ENCODE measurements at places on chromosomes 16 and 17.
A peak's percentile ranks its signal among the peaks of the same experiment; 100 is the strongest.

- DNase-seq: no peak
These were observed 7.0 kb downstream of the YPEL2 start for GRCh38 chr17:59338498-59338897.

- no peak for DNase-seq
These were observed 41.4 kb downstream of the AP1G1 start for GRCh38 chr16:71767060-71767900.

DNA sequence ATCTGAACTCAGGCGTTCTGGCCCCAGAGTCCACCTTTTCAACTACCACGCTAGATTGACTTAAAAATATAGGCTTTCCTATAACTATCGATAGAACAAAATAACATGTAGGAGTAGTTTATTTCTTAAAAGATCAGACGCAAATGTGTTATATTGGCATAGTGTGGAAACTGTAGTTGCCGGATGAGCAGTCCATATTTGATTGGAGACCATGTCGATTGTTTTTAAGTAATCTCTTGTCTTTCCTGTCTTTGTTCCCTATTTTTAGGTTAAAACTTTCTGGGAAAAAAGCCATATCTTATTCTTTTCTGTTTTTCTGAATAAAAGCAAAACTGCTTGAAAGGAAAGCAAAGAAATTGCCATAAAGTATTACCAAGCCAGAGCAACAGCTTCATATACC, 53.1 kb downstream of the GAN start:
- DNase-seq: no peak

- no peak for DNase-seq
These were observed 15.5 kb downstream of the UNKL start for GRCh38 chr16:1398826-1399581.

DNA sequence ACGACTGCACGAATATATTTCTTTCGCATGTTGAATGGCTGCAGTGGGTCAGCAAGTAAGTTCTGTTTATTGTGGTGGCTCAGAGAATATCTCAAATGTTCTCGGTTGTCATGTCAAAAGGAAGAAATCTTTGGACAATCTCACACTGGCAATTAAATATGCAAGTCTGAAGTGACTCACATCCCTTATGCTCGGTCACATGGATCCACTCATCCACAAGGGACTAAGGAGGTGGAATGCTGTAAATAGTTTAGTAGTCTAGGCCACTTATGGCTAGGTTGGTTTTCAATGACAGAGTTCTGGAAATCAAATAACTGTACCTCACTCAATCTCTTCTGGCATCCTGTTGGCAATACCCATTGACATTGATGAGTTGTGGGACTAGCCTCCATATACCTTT, 33.0 kb upstream of the PMP22 start:
- DNase-seq: no peak

GRCh38 chr16:66932076-66932475, 2.1 kb downstream of the CIAO2B start:
- no peak for DNase-seq

DNA sequence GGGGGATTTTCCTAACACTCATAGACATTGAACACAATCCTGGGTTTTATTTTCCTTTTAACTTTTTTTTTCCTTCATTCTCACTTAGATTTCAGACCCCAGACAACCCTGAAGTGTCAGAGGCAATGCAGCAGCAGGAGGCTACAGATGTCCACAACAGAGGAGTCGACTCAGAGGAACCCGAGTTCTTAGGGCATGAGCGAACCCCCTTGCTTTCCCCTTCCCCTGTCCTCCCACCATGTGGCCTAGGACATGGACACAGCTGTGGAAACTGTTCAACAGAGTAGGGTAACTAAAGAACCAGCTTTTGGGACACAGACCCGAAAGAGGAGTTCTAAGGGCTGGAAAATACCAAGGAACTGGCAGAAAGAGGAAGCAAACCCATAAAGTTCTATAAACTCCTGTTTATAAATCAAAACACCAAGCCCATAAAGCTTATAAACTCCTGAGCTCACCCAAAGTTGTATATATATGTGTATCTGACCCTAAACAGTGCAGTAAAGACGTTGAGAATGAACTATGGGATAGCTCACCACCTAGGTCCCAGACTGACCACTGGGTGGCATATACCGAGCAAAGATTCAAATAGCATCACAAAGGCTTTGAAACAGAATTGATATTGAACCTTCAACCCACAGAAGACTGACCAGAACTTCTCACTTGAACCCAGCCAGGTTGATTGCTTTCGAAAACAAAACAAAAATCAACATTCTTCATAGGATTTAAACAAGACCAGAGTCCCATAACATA, 33.9 kb downstream of the CMTM4 start:
- DNase-seq: no peak

DNA sequence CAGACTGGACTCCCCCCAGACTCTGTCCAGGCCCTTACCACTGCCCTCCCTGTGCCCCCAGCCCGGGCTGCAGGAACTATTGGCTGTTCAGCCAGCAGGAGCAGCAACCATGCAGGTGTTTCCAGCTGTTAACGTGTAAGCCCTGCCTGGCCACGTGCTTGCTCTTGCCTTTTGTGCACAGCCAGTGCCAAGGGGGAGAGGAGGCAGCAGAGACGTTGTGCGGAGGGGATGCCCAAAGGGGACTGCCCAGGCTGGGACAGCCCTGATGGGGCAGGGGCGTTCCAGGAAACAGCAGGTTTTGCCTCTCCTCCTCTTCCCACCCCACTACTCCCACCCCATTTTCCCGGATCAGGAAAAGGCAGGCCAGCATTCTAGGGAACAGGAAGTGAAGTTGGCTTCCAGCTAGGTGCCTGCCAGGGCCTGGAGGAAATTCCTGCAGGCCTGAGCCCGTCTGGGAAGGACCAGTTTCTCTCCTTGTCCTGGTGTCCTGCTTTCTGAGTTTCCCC, 16.7 kb upstream of the LASP1NB start:
- DNase-seq: no peak

DNA sequence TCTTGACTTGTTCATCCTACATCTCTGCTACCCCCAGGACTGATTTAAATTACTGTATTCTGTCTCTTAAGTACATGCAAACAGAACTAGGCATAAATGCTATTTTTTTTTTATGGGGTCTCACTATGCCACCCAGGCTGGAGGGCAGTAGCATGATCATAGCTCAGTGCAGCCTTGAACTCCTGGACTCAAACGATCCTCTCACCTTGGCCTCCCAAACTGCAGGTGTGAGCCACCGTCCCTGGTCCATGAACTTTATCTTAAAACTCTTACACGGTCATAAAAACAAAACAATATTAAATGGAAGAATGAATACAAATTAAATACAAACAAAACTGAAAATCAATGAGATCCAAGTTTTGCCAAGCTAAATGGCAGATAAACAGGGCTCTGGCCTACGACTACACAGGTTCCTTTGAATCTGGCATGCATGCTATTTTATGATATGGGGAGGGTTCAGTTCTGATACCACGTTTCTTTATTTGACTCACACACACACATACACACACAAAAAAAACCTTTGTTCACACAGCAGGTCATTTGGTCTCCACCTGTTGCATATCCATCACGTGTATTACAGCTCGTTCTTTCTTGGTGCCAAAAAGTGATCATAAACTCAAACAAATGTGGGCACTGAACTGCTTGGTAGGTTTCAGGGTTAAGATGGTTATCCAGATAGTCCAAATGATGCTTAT, 1.1 kb upstream of the PKD1L3 start:
- no peak for DNase-seq

- no peak for DNase-seq
These were observed 5.3 kb upstream of the CDR2L start for GRCh38 chr17:74981979-74982662.

DNA sequence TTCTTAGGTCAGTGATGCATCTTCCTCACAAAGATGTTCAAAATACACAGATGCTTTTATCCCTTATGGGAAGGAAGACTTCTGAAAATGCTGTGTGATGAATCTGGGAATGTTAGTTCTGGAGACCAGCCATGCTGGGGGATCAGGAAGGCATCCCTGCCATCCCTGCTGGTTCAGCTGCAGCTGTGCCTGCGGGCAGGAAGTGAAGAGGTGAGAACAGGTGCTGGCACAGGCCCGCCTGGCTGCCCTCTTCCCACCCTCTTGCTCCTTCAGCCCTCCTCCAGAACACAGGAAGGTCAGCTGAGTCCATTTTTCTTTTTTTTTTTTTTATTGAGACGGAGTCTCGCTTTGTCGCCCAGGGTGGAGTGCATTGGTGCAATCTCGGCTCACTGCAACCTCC, 15.2 kb downstream of the RAB11FIP3 start:
- no peak for DNase-seq

- DNase-seq: no peak
These were observed 49.2 kb downstream of the IRF8 start for GRCh38 chr16:85948138-85948509.

GRCh38 chr17:19796457-19796856, 48.4 kb upstream of the ALDH3A1 start:
- DNase-seq: no peak

- peak; percentile 92 for DNase-seq
These were observed at the start of gene ASPSCR1 for GRCh38 chr17:81977211-81977808. Gene ASPSCR1 (plus strand): TSS chr17:81977629. CDS start chr17:81977647, 18 bp downstream.

- DNase-seq: peak; percentile 19
These were observed 22.4 kb upstream of the CA4 start for GRCh38 chr17:60127068-60128064.

DNA sequence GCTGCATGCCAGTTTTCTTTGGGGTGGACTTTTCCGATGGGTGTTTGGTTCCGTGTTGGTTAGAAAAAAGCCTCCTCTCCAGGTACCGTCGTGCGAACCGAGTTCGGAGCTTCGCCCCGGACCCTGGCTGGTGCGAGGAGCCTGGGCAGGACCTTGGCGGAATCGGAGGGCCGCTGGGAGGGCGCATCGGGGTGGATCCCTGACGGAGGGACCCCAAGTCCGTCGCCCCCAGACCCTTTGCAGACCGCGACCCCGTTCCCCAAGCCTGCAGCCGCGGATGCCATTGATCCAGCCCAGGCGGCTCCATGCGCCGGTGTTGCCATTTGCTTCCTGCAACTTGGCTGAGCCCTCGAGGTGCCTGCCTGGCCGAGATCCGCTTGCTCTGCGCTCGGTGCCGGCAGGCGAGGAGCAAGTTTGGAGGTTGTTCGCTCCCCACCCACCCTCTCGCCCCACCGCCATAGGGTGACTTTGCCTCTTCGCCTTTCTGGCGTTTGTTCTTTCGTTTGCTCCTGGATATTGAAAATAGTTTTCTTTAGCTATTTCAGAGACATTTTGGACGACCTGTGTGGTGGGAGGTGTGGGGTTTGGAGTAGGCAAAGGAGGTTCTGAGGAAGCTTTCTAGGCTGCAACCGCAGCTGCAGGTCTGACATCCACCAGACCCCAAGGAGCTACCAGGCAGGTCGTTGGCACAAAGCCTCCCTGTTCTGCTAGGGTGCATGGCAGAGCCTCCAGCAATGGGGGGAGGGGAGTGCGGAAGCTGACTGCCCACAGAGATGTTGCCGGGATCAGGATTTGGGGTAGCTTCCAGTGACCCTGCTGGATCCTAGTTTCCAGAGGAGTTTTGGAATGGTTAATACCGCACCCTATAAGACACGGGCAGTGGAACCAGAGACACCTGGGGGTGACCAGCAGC, 58.2 kb downstream of the RAP1GAP2 start:
- DNase-seq: no peak

- DNase-seq: no peak
These were observed 93.4 kb downstream of the NCOR1 start for GRCh38 chr17:16121915-16122314.

DNA sequence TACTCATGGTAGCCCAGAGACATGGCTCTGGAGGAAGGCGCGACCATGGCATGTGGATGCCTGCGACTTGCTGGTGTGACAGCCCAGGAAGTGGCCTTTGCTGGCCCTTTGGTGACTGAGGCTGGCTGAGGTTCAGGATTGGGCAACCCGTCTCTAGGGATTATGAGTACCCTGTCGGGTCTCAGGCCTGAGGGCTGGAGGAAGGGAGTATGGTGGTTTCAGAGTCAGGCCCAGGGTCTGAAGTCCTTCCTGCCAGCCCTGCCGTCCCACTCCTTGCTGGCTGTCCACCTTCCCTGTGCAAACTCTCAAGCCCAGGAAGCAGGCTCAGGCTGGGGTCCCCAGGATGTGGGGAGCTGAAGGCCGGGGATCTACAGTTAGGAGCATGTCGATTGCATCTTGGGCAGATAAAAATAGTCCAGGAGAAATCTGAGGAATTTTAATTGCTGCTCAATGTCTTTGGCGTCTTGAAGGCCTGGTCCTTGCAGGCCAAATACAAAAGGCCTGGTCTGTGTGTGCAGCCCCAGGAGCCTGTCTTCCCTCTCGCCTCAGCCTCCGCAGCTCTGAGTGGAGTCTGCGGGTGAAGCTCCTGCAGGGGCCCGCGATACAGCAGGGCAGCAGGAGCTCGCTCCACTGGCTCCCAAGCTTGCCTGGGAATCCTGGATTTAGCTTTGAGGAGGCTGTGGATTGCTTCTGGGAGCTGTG, 52.5 kb downstream of the NKD1 start:
- DNase-seq: no peak

DNA sequence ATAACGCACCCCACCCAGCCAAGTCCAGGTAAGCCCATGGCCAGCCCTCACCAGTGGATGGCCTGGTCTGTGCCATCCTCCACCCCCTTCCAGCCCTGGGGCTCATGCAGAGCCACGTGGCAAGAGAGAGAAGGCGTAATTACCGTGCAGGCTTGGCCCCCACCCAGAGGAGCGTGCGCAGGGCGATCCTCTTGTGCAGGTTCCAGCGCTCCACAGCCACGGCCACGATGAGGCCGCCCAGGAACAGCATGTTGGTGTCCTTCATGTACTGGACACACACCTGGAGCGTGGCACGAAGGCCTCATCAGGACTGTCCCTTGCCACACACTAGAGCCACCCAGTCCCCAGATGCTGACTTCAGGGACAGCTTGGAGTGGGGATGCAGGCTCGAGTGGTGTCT, 6.7 kb downstream of the SLC13A5 start:
- no peak for DNase-seq

DNA sequence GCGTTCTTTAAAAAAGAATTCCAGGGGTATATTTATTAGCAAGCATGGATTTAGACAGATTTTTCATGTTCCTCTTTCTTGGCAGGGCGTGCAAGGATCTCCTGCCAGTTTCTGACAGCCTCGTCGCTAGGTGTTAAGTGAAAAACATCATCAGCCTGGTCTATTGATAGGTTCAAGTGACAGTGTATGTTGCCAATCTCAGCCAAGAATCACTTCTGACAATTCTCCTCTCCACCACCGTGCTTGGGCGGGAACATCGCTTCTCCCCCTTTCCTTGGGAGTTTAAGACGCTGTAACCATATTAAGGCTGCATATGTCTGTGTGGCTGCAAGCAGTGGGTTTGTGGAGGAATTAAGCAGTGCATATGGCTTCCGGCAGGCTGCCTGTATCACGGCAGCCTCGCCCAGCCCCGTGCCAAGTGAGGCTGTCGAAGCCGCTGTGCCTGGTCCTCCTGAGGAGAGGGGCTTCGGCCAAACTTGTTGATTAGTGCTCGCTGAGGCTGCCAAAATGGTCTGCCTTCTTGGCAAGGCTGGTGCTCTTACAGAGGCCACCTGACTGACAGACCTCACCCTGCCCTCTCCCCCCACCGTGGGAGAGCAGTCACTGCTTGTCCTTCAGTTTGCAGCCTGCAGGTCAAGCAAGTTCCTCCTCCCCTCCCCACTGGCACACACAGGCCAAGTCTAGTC, 132.2 kb upstream of the MPHOSPH6 start:
- DNase-seq: no peak

GRCh38 chr16:67435758-67436164, 4.8 kb downstream of the HSD11B2 start:
- no peak for DNase-seq

- no peak for DNase-seq
These were observed 14.4 kb upstream of the TIMP2 start for GRCh38 chr17:78939615-78940014.
